ENCODE measurements at places on chromosomes 4 and X.

DNA sequence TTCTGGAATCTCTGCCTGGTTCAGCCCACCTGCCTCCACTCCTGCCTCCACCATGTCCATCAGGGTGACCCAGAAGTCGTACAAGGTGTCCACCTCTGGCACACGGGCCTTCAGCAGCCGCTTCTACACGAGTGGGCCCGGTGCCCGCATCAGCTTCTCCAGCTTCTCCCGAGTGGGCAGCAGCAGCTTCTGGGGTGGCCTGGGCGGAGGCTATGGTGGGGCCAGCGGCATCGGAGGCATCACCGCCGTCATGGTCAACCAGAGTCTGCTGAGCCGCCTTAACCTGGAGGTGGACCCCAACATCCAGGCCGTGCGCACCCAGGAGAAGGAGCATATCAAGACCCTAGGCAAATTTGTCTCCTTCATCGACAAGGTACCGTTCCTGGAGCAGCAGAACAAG lies 28.4 kb upstream of the GABRA3 start:
- H3K27me3 ChIP-seq = no peaks in the 10 kb centered on the region
- H3K4me3 ChIP-seq = no peak overlapping the region
- H3K27ac ChIP-seq = no peak overlapping the region

DNA sequence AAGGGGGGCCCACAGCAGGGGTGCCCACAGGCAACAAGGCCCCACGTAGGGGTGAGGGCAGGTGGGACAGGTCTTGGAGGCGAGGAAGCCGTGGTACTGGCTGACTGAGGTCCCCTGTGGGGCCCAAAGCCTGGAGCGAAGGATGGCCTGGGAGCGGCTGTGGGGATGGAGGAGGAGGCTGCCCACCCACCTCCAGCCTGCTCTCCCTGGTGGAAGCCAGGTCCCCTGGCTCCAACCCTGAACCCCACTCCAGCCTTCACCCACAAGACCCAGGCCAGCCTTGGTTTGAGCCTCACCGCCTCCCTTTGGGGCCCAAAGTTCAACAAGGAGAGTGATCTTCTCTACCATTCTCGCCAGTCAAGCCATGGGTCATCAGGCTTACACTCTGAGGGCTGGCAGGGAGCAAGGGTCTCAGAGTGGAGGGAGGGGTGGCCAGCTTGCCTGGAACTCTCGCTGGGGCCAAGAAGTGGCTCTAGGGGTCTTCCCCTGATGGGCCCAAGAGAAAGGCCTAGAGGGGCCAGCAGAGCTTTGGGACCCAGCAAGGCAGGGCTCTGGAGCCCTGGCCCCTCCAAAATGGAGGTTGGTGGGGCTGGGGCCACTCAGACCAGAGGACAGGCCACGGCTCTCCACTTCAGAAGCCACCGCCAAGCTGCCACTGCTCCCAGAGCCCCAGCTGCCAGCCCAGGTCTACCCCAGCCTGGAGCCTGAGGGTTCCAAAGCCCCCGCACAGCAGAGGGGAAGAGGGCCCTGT lies 5.0 kb downstream of the PNCK start:
- H3K4me3 ChIP-seq = no peak overlapping the region
- DNase-seq = no peak
- H3K27me3 ChIP-seq = peaks cover 20% of the 10 kb centered on the region
- H3K36me3 ChIP-seq = no peaks in the 10 kb centered on the region
- H3K4me1 ChIP-seq = peaks cover 9% of the 10 kb centered on the region

GRCh38 chr4:101321481-101322042 lies 25.8 kb downstream of the PPP3CA start:
- no peak overlapping the region for H3K27ac ChIP-seq
- no peak overlapping the region for H3K4me3 ChIP-seq
- H3K36me3 ChIP-seq = no peaks in the 10 kb centered on the region
- peaks cover 16% of the 10 kb centered on the region for H3K4me1 ChIP-seq

- H3K27me3 ChIP-seq = no peaks in the 10 kb centered on the region
- no peaks in the 10 kb centered on the region for H3K36me3 ChIP-seq
- no peaks in the 10 kb centered on the region for H3K4me1 ChIP-seq
- H3K27ac ChIP-seq = no peak overlapping the region
- no peak overlapping the region for H3K4me3 ChIP-seq
Observed at GRCh38 chrX:96027407-96027806, 657.2 kb upstream of the DIAPH2 start.

DNA sequence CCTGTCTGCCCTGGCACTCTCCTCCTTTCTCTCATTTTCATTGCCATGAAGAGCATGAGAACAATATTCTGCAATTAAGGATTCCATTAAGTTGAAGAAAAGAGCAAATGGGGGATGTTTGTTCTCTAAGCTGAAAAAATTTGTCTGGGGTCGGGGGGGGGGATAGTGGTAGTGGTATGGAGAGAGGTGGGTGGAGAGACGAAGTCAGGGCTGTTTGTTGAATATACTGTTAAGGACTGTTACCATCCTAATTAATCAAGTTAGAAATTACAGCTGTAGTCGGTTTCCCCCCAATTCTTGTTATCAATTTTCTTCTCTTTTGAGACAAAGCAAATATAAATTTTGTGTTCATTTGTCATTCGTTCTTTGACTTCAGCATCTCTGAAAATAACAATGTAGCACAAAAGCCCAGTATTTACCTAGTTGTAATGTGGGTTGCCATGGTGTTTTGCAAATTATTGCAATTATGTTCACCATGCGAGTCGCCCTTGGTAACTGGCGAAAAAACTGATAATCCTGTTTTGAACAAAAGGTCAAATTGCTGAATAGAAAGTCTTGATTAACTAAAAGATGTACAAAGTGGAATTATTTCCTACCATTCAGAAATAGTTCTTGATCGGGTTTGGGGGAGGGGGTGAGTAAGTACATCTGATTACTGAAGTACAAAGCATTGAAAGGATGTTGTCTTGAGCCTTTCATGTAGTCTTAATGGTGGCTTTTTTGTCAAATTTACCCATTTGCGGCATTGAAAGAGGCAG lies 139.1 kb downstream of the ARX start:
- H3K27me3 ChIP-seq = no peaks in the 10 kb centered on the region
- no peaks in the 10 kb centered on the region for H3K36me3 ChIP-seq
- H3K4me1 ChIP-seq = no peaks in the 10 kb centered on the region
- no peak overlapping the region for H3K27ac ChIP-seq

DNA sequence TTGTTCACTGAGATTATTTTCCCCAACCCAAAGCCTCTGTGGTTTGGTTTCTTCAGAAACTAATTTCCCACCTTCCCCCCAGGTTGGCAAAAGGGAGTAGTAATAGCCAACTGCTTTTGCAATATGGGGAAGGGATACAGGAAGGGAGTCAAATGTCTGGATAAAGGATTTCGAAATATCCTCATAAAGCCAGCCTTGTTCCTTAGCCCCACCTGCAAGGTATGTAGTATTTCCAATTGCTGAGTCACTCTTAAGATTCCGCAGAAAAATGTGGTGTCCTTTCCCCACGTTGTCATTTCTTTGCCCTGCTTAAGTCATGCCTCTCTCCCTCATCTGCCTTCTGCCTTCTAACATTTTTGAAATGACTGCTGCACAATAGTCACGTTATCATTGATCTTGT lies 138.8 kb upstream of the DCAF8L1 start:
- no peak overlapping the region for H3K27ac ChIP-seq
- no peaks in the 10 kb centered on the region for H3K27me3 ChIP-seq
- H3K4me1 ChIP-seq = no peaks in the 10 kb centered on the region
- no peak overlapping the region for H3K4me3 ChIP-seq
- DNase-seq = no peak

- H3K27me3 ChIP-seq = no peaks in the 10 kb centered on the region
- no peaks in the 10 kb centered on the region for H3K4me1 ChIP-seq
- no peak for DNase-seq
- no peak overlapping the region for H3K27ac ChIP-seq
Observed at GRCh38 chr4:138062929-138063328, 179.2 kb downstream of the SLC7A11 start.

- no peaks in the 10 kb centered on the region for H3K36me3 ChIP-seq
- no peaks in the 10 kb centered on the region for H3K27me3 ChIP-seq
- no peaks in the 10 kb centered on the region for H3K4me1 ChIP-seq
- H3K4me3 ChIP-seq = no peak overlapping the region
Observed at GRCh38 chr4:122533841-122534240, 77.3 kb upstream of the IL2 start.

GRCh38 chr4:42906891-42907759 lies 14.6 kb downstream of the GRXCR1 start:
- no peaks in the 10 kb centered on the region for H3K4me1 ChIP-seq
- no peaks in the 10 kb centered on the region for H3K27me3 ChIP-seq
- no peak for DNase-seq
- H3K27ac ChIP-seq = no peak overlapping the region
- no peak overlapping the region for H3K4me3 ChIP-seq
- H3K36me3 ChIP-seq = no peaks in the 10 kb centered on the region

DNA sequence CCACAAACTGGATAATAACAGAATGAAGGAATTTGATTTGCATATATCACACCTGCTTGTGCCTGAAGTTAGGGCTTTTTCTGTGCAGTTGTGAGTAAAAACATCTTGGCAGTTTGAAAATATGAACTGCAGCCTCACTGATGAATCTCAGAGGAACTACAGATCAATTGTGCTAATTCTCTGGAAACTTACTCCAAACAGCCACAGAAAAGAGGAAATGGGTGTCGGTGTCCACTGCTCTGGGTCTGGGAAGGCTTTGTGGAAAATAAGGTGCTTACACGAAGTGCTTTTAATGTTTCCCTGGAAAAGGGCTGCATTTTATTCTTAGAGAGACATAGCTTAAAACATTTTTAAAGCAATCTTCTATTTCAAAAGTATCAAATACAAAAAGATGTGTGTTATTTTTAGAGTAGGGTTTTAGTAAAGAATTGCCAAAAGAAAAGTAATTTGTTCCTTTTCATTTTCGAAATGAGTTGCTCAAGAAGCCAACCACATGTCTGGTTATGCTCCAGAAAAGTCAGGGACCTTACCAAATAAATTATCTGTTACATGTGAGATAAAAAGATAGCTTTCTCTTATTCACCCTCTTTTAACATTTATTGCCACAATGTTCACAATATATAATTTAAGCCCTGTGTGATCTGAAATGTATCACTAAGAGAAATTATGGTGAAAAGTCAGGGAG lies 240.1 kb downstream of the FRAS1 start:
- H3K4me1 ChIP-seq = peaks cover 27% of the 10 kb centered on the region
- peak overlapping the region; percentile 35 for H3K27ac ChIP-seq
- H3K27me3 ChIP-seq = no peaks in the 10 kb centered on the region
- H3K4me3 ChIP-seq = no peak overlapping the region
- H3K36me3 ChIP-seq = no peaks in the 10 kb centered on the region

DNA sequence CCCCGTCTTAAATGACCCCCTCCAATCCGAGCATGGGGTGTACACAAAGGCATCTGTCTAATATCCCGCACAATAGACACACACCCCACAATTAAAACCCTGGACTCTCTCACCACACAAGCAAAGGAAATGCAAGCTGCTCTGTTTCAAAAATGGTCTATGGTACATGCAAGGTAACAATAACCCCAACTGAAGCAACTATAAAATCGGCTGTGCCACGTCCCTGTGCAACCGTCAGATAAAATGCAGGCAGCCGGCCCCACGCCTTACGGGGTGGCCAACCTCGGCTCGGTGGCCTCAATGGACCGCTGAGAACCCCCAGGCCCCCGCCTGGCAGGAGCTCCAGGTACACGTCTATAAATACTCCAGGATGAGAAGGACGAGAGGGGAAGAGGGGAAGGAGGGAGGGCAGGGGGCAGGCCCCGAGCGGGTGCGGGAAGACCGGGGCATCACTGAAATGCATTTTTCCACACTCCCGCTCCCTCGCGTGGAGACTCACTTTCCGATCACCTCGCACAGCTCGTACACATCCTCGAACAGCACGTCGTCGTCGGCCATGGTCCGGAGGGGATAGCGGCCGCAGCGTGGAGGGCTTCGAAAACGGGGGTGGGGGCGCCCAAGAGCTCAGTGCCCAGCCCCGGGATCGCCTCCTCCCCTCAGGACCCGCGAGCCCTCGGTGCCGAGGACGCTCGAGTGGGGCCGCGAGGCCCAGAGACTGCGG lies 763 bp downstream of the CASK start:
- H3K36me3 ChIP-seq = no peaks in the 10 kb centered on the region
- DNase-seq = peak; percentile 69
- no peaks in the 10 kb centered on the region for H3K27me3 ChIP-seq
- peak overlapping the region; percentile 62 for H3K4me3 ChIP-seq
- H3K4me1 ChIP-seq = peaks cover 4% of the 10 kb centered on the region
- peak overlapping the region; percentile 85 for H3K27ac ChIP-seq

DNA sequence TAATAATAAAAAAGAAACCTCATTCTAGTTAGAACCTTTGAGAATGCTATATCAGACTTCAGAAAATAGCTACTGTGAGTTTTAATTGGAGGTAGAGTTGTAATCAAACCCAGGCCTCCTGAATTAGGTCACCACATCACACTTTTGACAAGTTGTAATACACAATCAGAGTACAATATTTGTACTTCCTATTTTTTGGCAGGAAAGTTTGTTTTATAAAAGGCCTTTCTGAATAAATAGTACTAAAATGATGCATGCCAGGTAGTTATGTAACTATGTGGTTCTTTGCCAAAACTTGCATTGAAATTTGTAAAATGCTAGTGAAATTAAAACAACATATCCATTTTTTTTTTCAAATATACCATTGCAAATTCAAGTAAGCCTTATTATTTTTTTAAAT lies 26.8 kb downstream of the ADH7 start:
- no peak for DNase-seq
- H3K27me3 ChIP-seq = no peaks in the 10 kb centered on the region
- peaks cover 18% of the 10 kb centered on the region for H3K4me1 ChIP-seq
- H3K27ac ChIP-seq = no peak overlapping the region
- H3K36me3 ChIP-seq = no peaks in the 10 kb centered on the region

GRCh38 chr4:742742-743311 lies 37.2 kb downstream of the PCGF3 start:
- H3K27ac ChIP-seq = no peak overlapping the region
- peaks cover 52% of the 10 kb centered on the region for H3K36me3 ChIP-seq
- H3K4me3 ChIP-seq = no peak overlapping the region

GRCh38 chr4:147509386-147509785 lies 28.5 kb downstream of the EDNRA start:
- DNase-seq = no peak
- H3K36me3 ChIP-seq = no peaks in the 10 kb centered on the region
- no peak overlapping the region for H3K4me3 ChIP-seq
- H3K27ac ChIP-seq = no peak overlapping the region
- no peaks in the 10 kb centered on the region for H3K27me3 ChIP-seq
